ENCODE measurements at places on chromosomes 3 and 15.

DNA sequence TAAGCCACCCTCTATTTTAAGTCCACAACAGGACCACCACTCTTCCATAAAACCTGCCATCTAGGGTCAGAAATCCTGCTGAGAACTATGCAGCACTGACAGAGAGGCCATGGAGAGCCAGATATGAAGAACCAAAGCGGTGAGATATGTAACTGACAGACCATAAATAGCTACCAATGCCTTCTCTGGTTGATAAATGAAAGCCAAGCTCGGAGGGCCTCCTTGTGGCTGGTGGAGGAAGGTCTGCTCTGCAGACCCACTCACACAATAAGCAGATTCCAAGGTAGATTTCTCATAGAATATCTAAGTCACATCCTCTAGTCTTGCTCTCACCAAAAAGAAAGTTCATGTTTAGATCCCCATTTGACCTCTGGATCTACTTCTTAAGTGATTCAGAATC lies 38.9 kb downstream of the RYK start:
- peak; percentile 20 for DNase-seq

- DNase-seq = no peak
These were observed 114.2 kb downstream of the ULK4 start for GRCh38 chr3:41847679-41848078.

DNA sequence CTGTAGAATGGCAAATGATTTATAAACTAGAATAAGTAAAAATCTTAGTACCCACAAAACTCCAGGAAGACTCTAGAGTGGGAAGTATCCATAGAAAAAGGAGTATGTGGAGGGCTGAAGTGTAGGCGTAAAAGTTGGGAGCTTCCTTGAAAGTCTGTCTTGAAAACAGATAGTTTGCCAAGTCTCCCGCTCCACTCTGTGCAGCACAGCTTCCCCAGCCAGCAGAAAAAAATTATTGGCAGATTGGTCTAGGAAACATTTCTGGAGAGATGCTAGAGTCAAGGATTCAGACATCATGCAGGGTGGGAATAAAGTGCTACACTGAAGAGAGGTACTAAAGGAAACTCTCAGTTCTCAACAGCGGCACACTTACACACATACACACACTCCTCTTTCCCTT lies 53.4 kb upstream of the CD200R1L start:
- no peak for DNase-seq

GRCh38 chr3:6260551-6261191 lies 600.2 kb upstream of the GRM7 start:
- no peak for DNase-seq
